Astrocyte of the cerebellum (primary cell): ENCODE measurements at places on chromosomes 1 and 21.

- DNase-seq: no peak
Observed at GRCh38 chr1:219900882-219901281, 27.5 kb downstream of the SLC30A10 start.

DNA sequence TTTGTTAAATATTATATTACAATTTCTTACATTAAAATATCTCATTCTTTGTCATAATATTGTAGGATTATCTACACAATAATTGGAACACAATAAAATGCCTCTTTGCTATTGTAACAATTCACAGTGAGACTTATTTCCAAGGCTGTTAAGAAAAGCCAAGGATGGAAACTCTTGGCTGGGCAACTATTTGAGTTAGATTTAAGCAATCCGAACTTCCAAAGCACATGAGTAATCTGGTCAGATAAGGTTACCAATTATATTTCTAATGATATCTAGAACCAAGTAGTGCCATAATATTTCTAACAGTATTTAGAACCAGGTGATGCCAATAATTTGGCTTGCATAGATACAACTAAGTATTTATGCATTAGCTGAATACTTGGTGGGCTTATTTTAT is 154.7 kb upstream of the KCNK2 start:
- no peak for DNase-seq

GRCh38 chr1:118914379-118915161 is 73.6 kb downstream of the TBX15 start:
- DNase-seq: no peak

- DNase-seq: peak; percentile 69
Observed at GRCh38 chr1:87426463-87427249, 98.0 kb downstream of the LMO4 start.

- DNase-seq: no peak
Observed at GRCh38 chr1:13723810-13724209, 23.8 kb downstream of the PRDM2 start.
